ENCODE measurements at places on chromosomes 5 and 9.
A peak's percentile ranks its signal among the peaks of the same experiment; 100 is the strongest.

DNA sequence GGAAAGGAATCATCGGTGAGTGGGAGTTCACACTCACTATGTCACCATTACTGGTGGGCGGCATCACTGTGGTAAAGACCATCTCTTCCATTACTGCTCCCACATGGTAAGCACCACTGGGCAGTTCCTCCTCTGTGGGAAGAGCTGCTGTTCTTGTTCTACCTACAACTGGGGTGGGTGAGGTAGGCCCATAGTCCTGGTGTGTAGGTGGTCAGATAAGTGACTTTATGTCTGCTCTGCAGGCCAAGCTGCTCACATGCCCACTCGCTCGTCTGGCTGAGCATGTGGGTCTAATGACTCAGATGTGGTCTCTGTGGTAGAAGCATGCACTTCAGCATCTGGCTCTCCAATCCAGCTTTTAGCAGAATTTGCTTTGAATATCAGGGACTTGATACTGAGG lies 82.9 kb downstream of the TMEM215 start:
- DNase-seq, result no peak

- DNase-seq, result no peak
Observed at GRCh38 chr5:139734539-139734916, 61.1 kb upstream of the PSD2 start.

- DNase-seq, result no peak
Observed at GRCh38 chr5:169767938-169768337, 130.9 kb downstream of the DOCK2 start.

GRCh38 chr5:154221371-154221896 lies 30.9 kb downstream of the GALNT10 start:
- DNase-seq, result no peak

- DNase-seq, result no peak
Observed at GRCh38 chr9:92522983-92523970, 12.5 kb downstream of the ECM2 start.

DNA sequence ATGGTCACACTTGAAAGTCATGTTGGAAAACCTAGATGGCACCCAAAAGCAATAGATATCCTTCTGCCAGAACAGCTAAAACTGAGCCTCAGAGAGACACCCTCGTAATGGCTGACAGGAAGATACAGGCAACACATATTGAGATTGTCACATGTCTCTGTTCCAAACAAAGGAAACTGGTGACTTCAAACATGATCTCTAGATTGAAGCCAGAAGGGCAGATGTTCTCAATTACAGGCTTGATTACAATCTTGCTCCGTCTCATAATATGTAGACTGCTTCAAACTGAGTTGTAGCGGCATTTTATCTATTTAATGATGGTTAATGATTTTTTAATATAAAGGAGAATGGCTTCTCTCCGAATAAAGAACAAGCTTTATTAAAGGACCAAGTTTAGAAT lies 774.3 kb downstream of the KCTD16 start:
- DNase-seq, result no peak

GRCh38 chr5:80125962-80126480 lies 90.9 kb downstream of the THBS4 start:
- DNase-seq, result no peak

GRCh38 chr5:32713770-32714381 lies 2.8 kb downstream of the NPR3 start:
- no peak for DNase-seq

DNA sequence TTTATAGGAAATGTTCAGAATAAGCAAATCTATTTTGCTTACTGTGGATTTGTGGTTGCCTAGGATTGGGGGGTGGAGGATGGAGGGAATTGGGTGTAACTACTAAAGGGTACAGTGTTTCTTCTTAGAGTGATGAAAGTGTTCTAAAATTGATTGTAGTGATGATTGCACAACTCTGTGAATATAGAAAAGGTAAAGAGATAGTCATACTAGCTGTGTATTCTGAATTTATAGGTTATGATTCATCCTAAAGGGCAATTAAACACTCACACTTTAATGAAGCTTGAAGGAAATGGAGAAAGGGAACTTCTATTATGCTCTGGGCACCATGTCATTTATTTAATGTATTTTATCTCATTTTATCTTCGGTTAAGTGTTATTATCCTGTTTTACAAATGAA lies 9.9 kb downstream of the TXNDC8 start:
- no peak for DNase-seq

DNA sequence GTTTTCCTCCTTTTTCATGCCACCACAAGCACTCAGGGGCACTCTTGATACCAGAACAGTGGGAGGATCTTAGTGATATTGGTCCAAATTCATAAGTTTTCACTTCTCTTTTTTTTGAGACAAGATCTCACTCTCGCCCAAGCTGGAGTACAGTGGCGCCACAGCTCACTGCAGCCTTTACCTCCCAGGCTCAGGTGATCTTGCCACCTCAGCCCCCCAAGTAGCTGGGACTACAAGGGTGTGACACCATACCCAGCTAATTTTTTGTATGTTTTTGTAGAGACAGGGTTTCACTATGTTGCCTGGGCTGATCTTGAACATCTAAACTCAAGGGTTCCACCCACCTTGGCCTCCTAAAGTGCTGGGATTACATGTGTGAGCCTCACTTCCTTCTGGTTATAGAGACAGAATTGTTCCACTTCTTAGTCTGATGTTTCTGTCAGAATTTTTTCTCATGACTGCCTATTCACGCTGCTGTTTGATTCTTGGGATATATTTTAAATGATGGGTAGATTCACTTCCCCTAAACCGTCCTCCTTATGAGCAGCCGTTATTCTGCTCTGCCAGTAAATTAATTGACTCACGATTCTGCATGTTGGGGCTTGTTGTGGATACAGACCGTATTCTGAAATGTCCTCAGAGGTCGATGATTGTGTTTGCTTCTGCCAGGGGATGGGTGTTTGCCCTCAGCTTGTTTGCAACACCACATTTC lies 30.8 kb downstream of the MTAP start:
- no peak for DNase-seq

- no peak for DNase-seq
Observed at GRCh38 chr5:151267491-151268260, 14.7 kb downstream of the GM2A start.

DNA sequence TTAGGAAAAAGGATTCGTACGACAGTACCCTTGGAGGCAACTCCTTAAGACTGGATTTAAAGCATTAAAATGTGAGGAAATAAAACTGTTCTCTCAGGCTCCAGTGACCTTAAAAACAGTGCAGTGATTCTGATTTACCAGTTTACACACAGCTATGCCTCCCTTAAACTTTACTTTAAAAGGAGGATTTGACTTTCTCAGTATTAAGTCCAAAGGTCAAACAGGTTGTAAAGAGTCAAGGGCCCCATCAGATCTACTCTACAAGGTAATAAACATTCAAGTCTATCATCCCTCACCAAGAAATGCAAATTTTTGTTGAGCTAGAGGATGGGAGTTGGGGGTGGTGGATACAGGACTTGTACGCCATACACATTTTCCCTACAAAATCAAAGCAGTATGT lies 75.2 kb downstream of the ELAVL2 start:
- DNase-seq, result no peak

GRCh38 chr5:21831145-21831787 lies 1021.9 kb downstream of the CDH12 start:
- DNase-seq, result no peak

- DNase-seq, result no peak
Observed at GRCh38 chr5:93746406-93747056, 5.1 kb upstream of the POU5F2 start.

DNA sequence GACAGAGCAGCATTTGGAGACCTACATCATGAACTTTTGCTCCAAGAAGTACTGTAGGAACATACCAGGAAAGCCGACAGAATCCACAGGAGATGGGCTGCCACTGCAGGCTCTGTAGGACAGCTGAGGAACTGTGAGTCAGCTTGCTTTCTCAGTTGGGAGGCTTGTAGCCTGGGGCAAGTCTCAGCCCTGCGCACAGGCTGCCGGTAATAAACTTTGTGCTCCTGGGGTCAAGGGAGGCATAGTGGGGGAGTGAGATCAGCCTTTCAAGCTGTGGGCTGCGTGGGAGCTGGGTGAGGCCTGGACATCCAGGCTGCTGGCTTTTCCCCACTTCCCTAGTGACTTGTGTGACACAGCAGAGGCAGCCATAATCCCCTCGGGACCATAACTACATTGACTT lies 718.0 kb upstream of the CDH10 start:
- DNase-seq, result no peak

DNA sequence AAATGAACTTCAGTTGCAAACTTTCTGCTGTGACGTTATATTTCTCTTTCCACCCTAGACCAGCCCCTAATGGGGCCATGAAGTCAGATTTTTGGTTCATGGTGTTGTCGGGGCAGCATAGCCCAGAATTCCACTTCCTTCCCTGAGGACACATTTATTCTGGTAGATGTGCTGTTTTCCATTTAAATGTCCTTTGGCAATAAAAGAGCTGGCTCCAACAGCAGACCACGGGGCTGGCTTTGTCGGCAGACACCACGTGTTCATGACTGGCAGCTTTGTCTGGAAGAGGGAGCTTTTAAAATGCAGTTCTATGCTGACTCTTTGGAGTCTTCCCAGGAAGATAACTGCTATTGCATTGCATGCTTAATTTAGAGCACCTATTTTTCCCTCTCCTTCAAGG lies 17.6 kb upstream of the LCP2 start:
- no peak for DNase-seq

GRCh38 chr5:56078278-56079156 lies 83.8 kb upstream of the IL6ST start:
- no peak for DNase-seq

GRCh38 chr5:107443897-107444296 lies 226.8 kb downstream of the EFNA5 start:
- DNase-seq, result no peak

DNA sequence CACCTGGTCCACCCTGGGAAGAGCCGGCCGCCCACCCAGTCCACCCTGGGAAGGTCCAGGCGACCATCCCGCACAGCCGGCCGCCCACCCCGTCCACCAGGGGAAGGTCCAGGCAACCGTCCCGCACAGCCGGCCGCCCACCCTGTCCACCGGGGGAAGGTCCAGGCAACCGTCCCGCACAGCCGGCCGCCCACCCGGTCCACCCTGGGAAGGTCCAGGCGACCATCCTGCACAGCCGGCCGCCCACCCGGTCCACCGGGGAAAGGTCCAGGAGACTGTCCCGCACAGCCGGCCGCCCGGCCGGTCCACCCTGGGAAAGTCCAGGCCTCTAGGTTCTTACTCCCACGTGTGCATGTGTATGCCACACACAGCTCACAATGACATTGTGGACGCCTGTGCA lies 6.7 kb upstream of the QSOX2 start:
- DNase-seq, result no peak

- no peak for DNase-seq
Observed at GRCh38 chr9:109510506-109510905, 12.4 kb upstream of the PTPN3 start.

DNA sequence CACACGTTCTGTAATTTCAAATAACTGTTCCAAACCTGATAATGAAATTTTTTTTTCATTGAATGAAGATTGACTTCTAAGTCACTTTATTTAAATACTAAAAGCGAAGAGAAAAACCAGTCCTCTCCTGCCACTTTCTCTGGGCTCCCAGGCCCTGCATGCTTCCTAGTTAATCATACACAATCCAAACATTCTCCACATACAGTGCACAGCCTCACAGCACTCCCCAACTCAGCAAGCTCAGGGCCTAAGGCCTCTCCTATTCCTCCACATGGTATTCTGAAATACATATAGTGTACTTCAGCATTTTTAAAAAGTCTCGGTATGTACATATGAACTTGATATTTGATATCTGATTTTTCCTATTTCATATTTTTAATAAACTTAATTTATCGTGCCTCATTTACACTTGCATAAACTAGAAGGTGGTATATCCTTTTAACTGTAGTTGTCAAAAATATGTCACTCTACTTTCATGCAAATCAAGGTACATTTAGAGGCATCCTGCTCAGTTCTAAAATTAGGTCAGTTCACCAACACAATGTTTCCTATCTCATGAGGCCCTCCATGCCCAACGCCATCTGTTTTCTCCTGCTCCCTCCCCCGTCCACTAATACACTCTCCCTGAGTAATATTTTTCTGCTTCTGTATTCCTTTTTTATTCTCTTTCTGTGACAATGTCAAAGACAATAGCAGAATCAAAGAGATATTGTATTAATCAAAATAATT lies 206.7 kb downstream of the ARRDC3 start:
- no peak for DNase-seq

DNA sequence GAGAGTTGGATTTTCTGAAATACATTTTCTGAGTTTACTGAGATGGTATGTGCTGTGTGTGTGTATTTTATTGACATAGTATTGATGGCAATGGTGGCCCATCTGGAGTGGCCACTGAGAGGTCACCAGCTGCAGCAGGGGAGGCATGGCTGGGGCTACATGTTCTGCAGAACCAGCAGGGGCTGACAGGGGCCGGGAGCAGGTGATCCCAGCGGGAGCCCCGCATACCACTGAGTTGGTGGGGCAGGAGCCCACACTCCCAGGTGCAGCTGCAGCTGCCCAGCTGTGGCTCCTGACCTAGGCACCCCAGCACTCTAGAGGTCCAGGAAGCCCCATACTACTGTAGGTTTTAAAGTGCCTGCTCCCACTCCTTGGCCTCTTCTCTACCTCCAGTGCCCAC lies 1044.2 kb upstream of the CDH9 start:
- DNase-seq, result no peak

- DNase-seq, result no peak
Observed at GRCh38 chr5:162824360-162824759, 613.0 kb upstream of the CCNG1 start.

GRCh38 chr5:168227973-168228615 lies 63.4 kb upstream of the WWC1 start:
- DNase-seq, result peak; percentile 25

GRCh38 chr9:25742256-25742655 lies 64.0 kb upstream of the TUSC1 start:
- DNase-seq, result no peak

DNA sequence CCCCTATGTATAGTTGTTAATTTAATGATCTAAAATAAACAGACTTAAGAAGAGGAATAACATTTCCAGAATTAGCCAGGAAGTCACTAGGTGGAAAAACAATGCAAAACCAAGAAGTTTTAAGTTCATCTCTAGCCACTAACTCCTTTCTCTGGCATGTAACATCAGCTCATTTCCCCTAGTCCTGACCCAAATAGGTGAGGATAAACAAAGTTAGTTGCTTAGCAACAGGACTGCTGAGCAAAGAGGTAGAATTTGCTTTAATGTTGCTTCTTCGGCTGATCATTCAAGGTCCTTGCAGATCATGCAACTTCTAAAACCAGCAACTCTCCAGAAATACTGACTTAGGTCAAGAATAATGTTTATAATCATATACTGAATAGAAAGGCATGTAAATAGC lies 675.8 kb downstream of the CETN3 start:
- DNase-seq, result no peak

DNA sequence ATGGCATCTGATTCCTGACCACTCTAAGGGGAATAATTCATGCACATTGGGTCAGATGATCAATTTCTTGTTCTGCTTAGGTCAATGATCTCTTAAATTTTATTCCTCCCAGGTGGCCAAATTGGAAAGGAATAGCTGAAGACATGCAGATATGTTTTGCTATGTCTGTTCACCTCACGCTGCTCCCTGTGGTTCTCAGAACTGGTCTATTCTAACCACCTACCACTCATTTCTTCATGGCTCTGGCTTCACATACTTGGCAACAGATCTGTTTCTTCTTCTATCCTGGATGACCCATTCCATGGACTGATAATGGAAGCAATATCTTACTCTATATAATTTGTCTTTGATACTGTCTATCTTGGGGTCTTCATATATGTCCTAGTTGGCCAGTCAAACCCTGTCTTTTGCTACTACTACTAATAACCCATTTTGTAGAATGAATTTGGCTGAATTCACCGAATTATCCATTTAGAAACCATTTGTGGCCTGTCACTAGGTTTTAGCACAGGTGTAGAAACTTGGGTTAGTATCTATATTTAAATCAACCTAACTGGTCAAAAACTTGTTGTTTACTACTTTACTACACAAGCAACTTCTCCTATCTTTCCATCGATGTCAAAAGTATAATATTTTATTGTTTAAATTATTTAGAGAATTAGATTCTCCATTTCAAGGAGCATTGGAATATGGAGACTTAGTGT lies 650.9 kb downstream of the TLE4 start:
- no peak for DNase-seq
